ENCODE measurements at places on chromosomes 4 and X.

- DNase-seq, result peak; percentile 20
These were observed 5.8 kb downstream of the CCNQ start for GRCh38 chrX:153592966-153593688.

- DNase-seq, result no peak
These were observed 493.1 kb downstream of the MAGEE1 start for GRCh38 chrX:76920607-76921006.

DNA sequence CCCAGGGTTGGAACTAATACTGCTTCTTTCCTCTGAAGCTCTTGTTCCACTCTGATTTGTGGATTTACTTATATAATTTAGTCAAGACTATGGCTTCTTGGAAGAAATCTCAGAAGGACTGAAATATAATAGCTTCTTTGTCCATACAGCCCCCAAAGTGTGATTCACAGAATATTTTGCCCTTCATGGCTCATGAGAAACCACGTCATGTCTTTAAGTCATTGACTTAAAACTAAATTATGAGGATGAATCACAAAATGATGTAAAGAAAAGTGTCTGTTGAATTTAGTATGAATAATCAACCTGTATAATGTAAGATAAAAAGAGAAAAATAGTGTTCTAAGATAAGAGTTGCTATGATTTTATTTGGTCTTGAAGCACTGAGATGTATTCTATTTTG is 43.3 kb upstream of the AGA start:
- no peak for DNase-seq

GRCh38 chrX:102950908-102951866 is 14.1 kb downstream of the RAB40AL start:
- DNase-seq, result no peak

DNA sequence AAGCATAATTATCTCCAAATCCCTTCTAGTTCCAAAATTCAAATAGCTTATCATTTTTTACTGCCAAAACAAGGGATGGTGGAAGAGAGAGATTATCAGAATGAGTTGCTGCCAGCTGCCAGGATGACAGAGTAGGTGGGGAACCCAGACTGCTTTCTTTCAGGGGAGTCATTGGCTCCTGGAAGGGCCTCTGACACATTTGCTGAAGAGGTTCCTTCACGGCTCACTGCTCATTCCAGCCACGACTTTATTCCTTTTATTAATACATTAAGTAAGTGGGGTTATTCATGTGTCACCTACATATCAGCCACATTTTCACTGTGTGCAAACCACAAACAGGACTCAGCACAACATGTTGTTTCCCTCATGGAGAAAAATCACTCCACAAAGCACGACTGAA is 12.7 kb upstream of the SMIM43 start:
- no peak for DNase-seq

DNA sequence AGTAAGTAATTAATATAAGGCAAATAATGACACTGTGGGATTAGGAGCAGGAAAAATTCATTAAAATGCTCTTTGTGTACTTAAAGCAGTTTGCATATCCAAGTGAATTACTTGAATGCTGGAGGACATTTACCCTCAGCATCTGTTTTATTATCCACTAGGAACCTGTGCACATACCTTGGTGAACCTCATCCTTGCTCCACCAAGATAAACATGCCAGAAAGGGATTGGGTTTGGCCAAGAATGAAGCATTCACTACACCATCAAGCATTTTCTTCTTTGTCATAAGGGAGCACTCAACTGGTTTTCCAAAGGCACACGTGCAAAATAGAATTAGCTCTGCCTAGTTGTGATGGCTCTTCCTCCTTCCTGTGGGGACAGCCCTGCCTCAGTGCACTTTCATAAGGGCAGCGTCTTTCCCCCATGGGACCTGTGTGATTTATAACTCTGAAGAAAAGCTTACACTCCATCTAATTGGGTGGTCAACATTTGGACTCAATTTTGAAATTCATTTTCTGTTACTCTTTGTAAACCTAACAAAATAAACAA is 291.7 kb downstream of the USP46 start:
- no peak for DNase-seq

DNA sequence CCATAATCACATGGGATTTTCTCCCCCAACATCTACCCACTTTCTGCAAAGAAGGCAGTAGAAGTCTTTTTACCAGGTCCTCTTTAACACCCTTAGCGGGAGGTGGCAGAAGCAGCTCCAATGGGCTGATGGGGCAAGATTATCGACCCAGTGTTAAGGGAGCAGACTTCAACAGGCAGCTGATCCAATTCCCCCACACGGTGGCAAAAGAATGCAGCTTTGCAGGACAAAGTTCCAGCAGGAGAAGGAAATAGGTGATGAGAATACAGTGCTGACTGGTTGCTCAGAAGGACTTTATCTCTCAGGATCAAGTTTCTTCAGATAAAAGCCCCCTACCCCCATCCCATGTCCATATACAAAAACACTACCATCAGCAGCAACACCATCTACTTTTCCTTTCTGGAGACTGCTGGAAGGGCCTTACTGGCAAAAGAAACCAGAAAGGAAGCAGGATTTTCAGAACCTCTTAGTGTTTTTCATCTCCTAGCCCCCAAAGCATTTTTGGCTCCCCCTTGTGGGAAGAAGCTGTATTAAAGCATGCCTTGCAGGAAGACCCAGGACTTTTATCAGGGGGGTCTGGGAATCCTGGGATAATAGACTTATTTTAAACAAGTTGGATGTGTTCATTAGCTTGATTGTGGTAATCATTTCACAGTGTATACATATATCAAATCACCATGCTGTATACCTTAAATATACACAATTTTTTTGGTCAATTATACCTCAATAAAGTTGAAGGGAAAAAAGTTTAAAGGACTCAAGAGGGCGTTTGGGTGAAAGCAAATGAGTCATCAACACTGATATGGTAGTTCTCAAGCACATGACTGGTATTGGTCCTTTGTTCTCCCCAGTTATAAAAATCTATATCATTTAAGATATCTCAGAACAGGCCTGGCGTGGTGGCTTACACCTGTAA is 146.4 kb downstream of the GPC3 start:
- DNase-seq, result no peak

DNA sequence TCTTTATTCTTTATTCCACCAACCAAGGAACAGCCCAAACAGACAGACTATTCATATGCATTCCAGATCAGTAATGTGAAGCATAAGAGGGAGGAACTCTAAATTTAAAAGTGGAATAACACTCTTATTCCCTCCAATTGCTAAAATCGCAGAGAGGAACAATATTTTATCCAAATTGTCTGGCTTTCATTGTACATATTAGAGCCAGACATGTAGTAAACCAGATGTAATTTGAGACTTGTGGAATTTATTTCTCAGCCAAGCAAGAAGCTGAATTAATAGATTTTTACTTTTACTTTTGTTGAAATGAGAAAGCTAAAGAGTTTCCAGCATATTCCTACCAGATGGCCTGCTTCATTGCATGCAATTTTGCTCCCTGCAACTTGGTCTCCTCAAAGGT is 674.6 kb upstream of the SLIT2 start:
- DNase-seq, result no peak

DNA sequence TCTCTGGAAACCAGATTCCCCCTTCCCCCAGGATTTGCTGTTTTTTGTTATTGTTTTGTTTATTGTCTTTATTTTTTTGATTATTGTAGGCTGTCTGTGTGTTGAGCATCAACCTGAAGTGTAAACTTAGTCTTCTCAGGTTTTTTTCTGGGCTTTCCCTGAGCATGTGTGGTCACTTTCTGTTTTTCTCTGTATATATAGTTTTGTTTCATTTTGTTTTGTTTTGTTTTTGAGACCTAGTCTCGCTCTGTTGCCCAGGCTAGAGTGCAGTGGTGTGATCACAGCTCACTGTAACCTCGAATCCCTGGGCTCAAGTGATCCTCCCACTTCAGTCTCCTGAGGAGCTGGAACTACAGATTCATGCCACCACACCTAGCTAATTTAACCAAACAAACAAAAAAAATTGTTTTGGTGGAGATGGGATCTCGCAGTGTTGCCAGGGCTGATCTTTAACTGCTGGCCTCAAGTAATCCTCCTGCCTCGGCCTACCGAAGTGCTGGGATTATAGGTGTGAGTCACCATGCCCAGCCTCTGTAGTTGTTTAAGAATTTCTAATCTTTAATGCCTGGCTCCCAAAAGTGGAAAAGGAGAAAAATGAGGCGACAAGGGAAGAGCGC is 9.1 kb downstream of the IL13RA1 start:
- no peak for DNase-seq

- DNase-seq, result no peak
These were observed 116.1 kb downstream of the SHROOM3 start for GRCh38 chr4:76550966-76551780.

- DNase-seq, result no peak
These were observed 30.1 kb upstream of the BBS7 start for GRCh38 chr4:121900132-121900983.

DNA sequence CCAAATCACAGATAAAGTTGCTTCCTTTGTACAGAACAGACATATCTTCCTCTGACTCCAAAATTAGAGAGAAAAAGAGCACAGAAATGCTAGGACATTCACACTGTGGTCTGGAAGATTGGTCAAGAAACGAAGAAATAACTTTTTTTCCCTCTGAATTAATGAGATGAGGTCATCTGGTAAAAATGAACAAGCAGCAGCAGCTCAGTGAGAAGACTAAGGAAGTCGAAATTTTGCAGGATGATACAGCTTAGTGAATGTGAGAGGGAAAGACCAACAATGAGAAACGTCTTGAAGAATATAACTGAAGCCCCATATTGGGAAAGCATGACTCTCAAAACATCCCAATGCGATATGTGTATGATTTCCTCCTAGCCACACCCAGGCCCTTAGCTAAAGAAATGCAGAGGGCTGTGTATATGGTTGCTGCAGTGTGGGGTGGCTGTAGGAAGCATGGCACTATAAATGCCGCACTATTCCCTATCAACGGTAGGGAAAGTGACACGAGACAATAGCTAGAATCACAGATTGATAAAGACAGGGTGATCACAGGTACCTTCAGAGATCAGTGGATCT is 208.6 kb downstream of the VEGFC start:
- no peak for DNase-seq

GRCh38 chrX:71053217-71053621 is 14.9 kb downstream of the SNX12 start:
- no peak for DNase-seq

- DNase-seq, result no peak
These were observed 69.6 kb downstream of the SERTM2 start for GRCh38 chrX:111581086-111581485.

DNA sequence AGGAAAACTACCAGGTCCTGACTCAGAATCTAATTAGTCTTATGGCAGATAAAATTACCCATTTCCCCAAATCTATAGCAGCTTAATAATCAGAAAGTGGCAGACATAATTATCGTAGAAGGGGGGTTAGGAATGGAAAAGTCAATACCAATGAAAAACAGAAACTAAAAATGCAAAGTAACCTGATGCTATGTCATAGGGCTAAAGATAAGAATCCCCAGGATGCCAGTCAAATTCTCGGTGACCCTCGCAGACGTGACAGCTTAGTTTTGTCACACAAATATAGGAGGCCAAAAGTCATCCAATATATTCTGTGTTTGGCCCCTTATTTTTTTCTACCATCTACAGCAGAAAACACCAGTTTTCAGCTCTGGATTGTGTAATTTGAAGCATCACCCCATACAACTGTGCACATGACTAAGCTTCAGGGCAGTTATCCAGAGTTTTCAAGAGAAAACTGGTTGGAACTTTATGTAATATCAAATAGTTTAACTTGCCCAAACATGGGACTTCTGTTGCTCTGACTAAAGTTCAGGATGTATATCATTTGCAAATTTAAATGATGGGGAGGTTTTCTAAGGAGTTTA is 30.9 kb downstream of the RASSF6 start:
- no peak for DNase-seq

DNA sequence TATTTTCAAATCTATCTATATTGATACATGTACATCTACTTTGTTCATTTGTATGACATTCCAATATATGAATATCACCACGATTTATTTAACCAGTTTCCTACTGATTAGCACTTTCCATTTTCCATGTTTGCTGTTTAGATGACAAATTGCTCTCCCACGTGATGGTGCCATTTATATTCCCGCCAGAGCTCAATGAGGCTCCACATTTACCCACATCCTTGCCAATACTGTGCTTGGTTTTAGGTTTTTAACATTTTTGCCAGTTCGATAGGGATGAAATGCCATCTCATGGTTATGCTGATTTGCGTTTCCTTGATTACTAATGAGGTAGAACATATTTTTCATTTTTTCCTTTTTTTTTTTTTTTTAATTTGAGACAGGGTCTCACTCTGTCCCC is 86.7 kb upstream of the TRIM2 start:
- no peak for DNase-seq

GRCh38 chr4:54092405-54093323 is 7.3 kb upstream of the GSX2 start:
- DNase-seq, result no peak

GRCh38 chr4:23169608-23170311 is 477.0 kb downstream of the GBA3 start:
- DNase-seq, result no peak

GRCh38 chr4:149168645-149169044 is 647.0 kb downstream of the IQCM start:
- DNase-seq, result no peak

DNA sequence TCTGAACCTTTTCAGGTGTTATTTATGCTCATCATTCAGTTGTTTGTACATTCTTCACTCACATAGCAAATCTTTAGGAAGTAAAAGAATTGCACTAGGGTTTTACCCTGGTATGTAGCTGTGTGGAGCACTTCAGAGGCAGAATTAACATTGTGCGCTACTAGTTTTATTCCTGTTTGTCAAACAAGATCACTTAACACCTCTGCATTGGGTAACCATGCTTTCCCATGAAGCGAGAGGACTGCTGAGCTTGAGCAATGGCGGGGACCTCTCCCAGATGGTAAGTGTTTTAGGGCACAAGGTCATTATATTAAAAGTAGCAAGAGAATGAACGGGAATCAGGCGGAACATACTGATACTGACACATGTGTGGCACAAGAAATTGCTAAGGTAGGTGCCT is 59.2 kb downstream of the SHROOM3 start:
- DNase-seq, result no peak

DNA sequence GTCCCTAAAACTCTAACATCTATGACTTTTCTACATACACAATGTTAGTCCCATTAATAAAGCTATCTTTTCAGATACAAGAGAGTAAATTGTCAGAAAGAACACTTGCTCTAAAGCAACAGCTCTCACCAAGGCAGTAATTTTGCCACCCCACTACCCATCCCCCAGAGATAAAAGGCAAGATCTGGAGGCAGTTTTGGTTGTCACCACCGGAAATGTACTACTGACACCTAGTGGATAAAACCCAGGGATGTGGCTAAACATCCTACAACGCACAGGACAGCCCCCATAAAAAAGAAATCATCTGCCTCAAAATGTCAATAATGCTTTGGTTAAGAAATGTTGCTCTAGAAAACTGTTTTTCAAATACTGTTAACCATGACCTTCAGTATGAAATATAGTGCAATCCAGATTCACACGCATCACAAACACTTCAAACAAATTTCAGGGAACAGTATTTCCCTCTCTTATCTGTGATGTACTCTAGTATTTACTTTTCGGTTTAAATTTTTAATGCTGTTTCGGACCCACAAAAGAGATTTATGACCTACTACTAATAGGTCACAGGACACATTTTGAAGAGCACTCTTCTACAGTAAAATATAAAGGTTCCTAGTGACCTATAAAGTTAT is 5.1 kb downstream of the FBXL5 start:
- DNase-seq, result peak; percentile 0

Measured in anterior cingulate cortex (tissue), 58 donors.